ENCODE measurements at places on chromosomes 1 and 21.

- DNase-seq, result no peak
These were observed 73.8 kb downstream of the RPE65 start for GRCh38 chr1:68375919-68376318.

GRCh38 chr1:247357052-247357780 is 25.5 kb upstream of the ZNF496 start:
- DNase-seq, result no peak

DNA sequence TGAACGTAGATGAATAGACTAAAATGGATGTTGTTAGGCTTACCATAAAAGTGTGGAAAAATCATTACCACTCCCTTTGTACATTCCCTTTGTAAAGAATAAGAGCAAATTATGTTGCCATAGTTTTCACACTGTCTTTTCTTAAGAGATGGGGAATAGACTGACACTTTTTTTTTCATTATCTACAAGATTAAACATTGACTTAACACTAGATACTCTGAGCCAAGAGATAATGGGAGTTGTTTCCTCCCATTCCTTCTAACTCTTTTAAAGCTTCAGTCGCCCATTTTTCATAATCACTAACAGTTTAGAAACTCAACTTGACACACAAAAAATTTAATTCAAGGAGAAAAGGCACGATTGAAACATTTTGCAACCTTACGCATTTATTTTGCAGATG is 10.1 kb downstream of the AIDA start:
- no peak for DNase-seq

- no peak for DNase-seq
These were observed 26.1 kb downstream of the RCAN3 start for GRCh38 chr1:24528744-24529143.

- peak; percentile 62 for DNase-seq
These were observed 2.9 kb downstream of the LMO4 start for GRCh38 chr1:87331365-87332241.

DNA sequence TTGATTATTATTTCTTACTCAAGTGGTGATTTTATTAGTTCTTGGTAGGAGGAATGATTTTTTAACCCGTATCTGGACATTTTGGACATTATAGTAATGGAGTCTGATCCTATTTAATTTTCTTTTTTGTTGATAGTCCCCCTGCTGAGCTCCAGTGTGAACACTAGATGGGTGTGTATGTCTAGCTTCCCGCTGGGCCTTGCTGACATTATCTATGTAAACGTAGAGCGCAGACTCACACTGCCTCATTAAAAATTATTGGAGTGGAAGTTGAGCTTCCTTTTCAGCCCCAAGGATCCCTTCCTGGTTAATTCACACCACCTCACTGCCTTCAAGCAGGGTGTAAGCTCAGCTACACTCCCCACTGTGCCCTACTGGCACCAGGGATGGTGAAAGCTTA is 467.6 kb upstream of the PKN2 start:
- DNase-seq, result no peak

DNA sequence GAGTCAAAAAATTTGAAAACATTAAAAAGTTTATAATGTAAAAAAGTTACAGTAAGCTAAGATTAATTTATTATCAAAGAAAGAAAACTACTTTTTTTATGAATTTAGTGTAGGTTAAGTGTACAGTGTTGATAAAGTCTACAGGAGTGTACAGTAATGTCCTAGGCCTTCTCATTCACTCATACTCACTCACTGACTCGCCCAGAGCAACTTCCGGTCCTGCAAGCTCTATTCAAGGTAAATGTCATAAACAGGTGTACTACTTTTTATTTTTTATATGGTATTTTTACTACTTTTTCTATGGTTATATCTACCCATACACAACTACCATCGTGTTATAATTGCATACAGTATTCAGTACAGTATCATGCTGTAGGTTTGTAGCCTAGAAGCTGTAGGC is 49.6 kb downstream of the TBX19 start:
- no peak for DNase-seq

- no peak for DNase-seq
These were observed 12.7 kb upstream of the IKBKE start for GRCh38 chr1:206457408-206458120.

DNA sequence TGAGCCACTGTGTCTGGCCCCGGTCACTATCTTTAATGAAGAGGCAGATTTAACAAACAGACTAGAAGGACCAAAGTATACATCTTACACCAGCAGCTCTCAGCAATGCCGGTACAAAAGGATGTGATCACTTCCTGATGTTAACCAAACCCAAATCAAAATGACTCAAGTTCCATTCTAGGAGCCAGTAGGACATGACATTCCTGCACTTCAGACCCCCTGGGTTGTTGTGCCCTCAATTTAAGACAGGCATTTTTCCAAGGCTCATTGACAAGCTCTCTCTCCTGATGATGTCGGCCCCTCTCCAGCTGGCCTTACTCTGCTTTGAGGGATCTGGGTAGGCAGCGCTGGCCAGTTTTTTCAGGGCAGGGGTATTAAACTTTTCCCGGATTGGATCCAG is 35.1 kb downstream of the YARS1 start:
- DNase-seq, result no peak

DNA sequence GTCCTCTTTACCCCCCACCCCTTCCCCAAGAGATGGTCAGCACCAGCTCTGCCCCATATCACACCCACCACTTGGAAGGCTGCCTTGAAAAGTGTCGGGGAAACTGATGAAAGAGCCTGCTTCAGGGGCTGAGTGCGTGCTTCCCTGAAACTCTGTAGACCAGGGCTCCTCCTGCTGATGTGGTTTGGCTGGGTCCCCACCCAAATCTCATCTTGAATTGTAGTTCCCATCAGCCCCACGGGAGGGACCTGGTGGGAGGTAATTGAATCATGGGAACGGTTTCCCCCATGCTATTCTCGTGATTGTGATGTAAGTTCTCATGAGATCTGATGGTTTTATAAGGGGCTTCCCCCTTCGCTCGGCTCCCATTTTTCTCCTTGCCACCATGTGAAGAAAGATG is 36.4 kb downstream of the UBIAD1 start:
- no peak for DNase-seq

DNA sequence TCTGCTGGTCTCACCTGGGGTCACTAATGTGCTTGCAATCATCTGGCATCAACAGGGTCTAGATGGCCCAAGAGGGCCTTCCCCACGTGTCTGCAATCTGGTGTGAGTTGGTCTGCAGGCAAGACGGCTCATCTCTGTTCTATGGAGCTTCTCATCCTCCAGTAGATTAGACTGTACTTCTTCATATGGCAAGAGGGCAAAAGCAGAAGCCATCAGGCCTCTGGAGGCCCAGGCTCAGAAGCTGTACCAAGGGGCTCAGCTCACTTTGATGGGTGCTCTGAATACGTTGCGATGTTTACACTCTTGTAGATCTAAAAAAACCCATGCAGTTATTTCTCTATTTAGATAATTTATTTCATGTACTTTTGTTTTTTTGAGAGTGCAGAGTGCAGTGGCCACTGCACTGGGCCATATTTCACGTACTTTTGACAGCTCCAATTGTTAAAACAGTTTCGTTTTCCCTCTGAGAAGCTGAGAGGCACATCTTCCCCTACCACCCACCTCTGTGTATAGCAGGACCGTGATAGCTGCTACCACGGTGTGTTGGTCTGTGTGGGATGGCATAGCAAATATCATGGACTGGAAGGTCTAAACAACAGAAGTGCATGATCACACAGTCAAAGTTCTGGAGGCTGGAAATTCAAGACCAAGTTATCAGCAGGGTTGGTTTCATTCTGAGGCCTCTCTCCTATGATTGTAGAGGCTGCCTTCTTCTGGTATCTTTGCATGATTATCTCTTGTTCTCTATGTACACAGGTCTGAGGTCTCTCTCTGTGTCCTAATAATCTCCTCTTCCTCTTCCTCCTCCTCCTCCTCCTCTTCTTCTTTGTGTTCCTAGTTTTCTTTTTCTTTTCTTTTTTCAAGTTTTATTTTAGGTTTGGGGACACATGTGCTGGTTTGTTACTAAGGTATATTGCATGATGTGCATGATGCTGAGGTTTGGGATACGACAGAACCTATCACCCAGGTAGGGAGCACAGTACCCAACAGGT is 17.0 kb downstream of the CITED4 start:
- no peak for DNase-seq

- no peak for DNase-seq
These were observed 116.4 kb downstream of the GLIS1 start for GRCh38 chr1:53622531-53622930.

DNA sequence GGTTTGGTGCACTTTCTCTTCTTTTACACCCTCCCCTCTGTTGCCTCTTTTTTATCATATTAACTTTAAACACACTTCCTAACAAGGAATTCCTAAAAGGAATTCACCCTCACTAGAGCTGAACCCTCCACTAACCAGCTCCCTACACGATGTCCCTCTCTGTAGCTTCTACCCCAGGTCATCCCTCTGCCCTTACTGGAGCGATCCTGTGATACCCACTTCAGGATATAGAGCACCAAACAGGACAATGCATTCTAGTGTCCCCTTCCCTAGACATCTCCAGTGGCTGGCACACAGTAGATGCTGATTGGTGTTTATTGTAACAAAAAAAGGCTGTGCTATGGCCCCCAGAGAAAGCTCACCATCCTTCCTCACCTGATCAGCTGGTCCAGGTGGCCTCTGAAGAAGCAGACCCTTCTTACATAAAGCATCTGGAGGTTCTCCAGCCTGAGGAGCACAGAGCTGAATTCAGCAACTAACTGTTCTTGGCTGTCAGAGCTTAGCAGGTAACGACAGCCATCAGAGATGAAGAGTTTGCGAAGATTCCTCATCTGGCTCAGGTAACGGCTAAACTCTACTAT is 1.4 kb downstream of the PRAMEF18 start:
- no peak for DNase-seq

DNA sequence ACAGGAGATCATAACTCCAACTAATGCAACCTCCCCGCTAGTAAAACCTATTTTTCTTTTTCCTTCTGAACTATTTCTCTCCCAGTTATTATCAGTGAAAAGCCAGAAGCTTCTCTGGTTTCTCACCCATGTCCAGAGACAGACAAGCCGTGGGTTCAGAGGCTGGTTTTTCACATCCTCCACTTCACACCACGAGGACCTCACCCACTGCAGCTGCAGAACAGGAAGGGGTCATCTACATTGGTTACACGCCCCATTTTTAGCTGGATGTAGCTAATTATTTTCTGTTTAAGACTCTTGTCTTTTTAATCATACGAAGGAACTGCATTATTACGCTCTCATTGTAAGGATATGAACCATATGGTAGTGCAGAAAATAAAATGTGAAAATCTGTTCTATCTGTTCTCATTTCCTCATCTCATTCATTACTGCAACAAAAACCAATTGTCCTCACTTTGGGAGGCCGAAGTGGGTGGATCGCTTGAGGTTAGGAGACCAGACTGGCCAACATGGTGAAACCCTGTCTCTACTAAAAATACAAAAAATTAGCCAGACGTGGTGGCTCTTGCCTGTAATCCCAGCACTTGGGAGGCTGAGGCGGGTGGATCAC is 39.1 kb upstream of the CLDN14 start:
- no peak for DNase-seq

- DNase-seq, result no peak
These were observed at the start of gene DYNLT5 for GRCh38 chr1:66752000-66752592. TSS of gene DYNLT5 (plus strand) at chr1:66752459. CDS start at chr1:66754659, 2,200 bp downstream.

- DNase-seq, result no peak
These were observed 3.7 kb downstream of the KCNAB2 start for GRCh38 chr1:6049419-6049818.

GRCh38 chr1:234975941-234976860 is 152.4 kb downstream of the TOMM20 start:
- no peak for DNase-seq

DNA sequence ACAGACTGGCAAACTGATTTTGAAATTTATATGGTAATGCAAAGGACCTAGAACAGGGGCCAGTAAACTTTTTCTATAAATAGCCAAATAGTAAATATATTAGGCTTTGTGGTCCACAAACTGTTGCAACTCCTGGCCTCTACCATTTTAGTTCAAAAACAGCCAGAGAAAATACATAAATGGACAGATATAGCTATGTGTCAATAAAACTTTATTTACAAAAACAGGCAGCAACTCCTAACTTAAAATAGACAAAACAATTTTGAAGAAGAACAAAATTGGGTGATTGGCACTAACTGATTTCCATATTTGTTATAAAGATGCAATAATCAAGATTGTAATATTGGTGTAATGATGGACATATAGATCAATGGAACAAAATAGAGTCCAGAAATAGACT is 6.7 kb upstream of the TRAF5 start:
- no peak for DNase-seq

DNA sequence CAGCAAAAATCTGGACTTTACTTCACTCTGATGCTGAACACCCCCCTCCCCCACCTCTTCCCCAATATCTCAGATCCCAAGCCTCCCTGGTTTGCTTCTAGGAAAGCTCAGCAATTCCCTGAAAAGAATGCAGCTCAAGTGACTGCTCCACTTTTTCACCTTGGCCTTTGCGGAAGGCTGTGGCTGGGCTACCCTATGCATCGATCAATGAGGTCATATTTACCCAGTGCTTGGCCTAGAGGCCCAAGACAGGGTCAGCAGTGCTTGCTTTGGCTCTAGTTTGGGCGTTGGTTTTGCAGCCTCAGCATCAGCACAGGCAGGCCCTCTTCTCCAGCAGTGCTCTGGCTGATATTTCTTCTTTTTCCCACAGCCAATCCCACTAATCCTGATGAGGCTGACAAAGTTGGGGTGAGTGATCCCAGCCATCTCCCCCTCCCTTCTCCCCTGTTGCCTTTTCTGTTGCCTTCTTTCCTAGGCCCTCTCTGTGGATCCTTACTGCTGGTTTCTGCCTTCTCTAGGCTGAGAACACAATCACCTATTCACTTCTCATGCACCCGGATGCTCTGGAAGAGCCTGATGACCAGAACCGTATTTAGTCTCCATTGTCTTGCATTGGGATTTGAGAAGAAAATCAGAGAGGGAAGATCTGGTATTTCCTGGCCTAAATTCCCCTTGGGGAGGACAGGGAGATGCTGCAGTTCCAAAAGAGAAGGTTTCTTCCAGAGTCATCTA is 14.2 kb downstream of the FCGR2B start:
- no peak for DNase-seq

- DNase-seq, result no peak
These were observed 16.3 kb upstream of the H3-3A start for GRCh38 chr1:226046240-226046639.

- peak; percentile 31 for DNase-seq
These were observed 47.5 kb downstream of the HSF2BP start for GRCh38 chr21:43611598-43612369.

DNA sequence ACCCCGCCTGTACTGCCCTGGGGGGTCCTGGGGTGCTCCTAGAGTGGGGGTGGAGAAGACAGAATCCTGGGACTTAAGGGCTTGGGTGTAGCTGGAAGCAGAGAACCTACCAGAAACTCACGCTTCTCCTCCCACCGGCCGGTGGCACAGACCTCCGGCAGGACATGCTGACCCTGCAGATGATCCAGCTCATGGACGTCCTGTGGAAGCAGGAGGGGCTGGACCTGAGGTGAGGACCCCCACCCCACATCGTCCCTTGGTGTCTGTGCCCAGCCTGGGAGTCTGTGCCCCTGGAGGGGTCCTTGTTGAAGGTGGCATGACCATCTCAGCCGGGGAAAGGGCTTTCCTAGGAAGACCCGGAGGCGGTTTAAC is 70.8 kb downstream of the PIK3CD start:
- no peak for DNase-seq

GRCh38 chr1:25821112-25821476 is 1.3 kb downstream of the MTFR1L start:
- no peak for DNase-seq
